HepG2 (cell line): ENCODE measurements at places on chromosomes 2 and 18.

DNA sequence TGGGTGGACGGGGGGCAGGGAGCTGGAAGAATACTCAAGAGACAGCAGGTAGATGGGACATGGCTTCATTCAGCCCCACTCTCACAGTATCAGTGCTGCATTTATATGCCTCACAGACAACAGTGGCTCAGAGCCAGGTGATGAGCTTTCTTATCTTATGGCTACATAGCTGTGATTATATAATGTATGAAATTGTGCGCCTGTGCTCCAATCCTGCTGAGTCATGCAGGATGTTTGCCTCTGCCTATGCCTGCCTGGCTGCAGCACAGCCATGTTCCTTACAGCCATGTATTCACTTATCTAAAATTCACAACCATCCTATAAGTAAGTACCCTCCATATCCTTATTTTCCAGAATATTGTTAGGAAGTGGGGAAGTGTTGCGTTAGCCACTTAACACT is 37.7 kb upstream of the RNF103 start:
- no peak overlapping the region for H3K27ac ChIP-seq
- no peaks in the 10 kb centered on the region for H3K36me3 ChIP-seq
- no peak for DNase-seq

DNA sequence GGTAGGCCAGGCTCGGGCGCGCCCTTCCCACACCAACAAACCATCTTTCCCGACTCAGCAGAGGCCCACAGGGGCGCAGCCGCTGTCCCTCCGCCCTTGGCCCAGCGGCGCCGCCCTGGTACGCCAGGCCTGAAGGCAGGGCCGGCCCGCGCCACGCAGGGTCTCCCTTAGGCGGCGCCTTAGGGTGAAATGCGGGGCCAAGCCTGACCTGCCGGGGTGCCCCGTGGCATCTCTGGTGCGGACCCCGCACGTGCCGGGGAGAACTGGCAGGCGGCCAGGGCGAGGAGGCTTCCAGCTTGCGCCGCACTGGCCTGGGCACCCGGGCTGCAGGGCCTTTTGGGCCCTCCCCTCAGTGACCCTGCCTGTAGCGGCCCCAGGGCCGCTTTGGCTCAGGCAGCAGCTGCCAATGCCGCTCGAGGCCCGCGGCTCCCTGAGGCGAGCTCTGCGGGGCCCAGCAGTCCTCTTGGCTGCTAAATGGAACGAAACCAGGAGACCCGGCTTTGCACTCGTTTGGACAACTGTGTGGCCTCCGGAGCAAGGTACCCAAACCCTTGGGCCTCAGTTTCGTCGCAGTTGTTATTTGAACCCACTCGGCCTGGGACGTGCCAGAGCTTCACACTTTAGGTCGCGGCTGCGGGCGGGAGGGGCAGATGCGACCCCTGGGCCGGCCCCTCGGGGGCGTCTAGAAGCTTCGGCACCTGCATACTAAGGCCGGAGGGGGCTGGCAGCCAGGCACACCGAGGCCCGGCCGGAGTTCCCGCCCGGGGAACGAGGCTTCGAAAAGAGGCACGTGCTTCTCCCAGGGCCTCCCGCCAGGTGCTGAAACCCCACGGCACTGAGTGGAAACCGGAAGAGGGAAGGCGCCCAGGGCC is 8.5 kb downstream of the OTX1 start:
- peaks cover 33% of the 10 kb centered on the region for H3K36me3 ChIP-seq
- H3K27ac ChIP-seq = no peak overlapping the region
- no peak for DNase-seq

DNA sequence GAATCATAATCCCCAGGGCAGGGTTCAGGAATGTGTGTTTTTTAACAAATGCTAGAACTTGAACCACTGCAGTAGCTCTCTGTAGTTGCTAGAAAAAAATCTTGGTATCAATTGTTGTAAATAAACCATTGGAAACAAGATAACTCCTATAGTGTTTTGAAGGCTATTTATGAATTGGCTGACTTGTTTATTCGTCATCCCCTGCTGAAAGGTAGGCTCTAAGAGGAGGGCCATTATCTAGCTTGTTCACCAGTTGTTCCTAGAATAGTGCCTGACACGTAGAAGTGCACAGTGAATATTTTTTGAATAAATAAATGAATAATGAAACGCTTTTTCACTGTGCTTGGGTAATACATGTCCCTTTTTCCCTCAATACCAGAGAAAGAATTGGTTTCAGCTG is 211.4 kb downstream of the BABAM2 start:
- H3K4me1 ChIP-seq = no peaks in the 10 kb centered on the region
- H3K27me3 ChIP-seq = no peaks in the 10 kb centered on the region
- no peak overlapping the region for H3K4me3 ChIP-seq
- H3K27ac ChIP-seq = no peak overlapping the region

DNA sequence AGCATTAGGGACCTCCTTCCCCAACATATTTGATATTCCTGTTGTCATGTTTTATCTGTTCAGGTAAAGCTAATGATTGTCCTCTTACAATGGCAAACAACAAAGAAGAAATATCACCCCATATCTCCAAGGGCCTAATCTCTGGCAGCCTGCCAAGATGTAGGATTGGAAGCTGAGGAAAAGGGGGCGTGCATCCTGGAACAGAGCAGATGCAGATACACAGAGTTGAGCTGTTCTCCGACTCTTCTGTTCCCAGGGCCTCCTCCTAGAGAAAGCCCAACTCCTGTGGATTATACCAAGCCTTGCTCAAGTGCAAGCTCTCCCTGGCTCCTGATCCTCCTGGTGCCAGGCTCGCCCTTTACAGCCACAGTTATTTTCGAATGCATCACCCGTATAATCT is 35.2 kb upstream of the CD207 start:
- no peaks in the 10 kb centered on the region for H3K36me3 ChIP-seq
- H3K4me1 ChIP-seq = peaks cover 10% of the 10 kb centered on the region
- DNase-seq = no peak
- no peak overlapping the region for H3K27ac ChIP-seq

DNA sequence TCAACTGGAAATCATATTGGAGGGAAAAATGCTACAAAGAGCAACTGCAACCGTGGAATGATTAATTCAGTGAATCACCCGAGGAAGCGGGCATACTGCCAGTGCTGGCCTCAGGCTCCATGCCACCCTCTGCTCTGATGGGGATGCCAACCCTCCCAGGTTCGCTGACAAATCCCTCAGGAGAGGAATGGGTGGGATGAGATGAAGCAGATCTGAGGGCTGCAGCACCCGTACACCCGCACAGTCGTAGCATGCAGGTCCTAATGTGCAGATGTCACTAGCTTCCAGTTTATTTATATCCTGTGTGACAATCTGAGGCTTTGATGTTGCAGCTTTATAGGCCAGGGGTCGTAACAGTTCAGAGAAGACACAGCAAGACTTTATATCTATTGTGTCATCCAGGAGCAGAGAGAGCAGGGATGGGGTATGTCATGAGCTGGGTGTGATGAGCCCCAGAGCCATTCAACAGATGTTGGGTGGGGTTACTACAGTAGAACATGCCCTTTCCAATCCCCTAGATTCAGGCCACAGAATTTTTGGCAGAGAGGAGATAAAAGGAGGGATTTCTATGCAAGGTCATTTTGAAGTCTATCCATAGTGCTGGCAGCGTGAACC is 44.6 kb downstream of the DPP4 start:
- peak; percentile 43 for DNase-seq
- H3K27ac ChIP-seq = no peak overlapping the region
- H3K36me3 ChIP-seq = peaks cover 28% of the 10 kb centered on the region; the same call in 2 of the 3 replicates
- H3K4me1 ChIP-seq = peaks cover 33% of the 10 kb centered on the region
- H3K4me3 ChIP-seq = no peak overlapping the region

- no peak for DNase-seq
- peaks cover 24% of the 10 kb centered on the region for H3K4me1 ChIP-seq
- peak overlapping the region; percentile 35 for H3K4me3 ChIP-seq
- H3K36me3 ChIP-seq = no peaks in the 10 kb centered on the region
Measured at GRCh38 chr2:61670591-61671501, 132.7 kb upstream of the XPO1 start.

DNA sequence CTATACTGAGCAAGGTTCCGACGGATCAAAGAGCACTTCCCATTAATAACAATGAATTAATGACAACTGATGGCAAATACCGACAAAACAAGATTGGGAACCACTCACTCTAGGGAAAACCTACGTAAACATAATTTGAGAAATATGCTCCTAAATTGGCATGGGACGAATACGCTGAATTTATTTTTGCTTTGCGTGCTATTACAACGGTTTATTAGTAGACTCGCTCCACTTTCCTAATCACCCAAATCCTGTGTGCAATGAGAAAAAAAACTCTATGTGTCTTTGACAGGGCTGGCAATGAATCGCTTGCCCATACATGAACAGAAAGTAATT is 536 bp upstream of the SLC25A12 start:
- H3K36me3 ChIP-seq = no peaks in the 10 kb centered on the region
- no peaks in the 10 kb centered on the region; the same call in 2 of the 3 replicates for H3K27me3 ChIP-seq
- peak overlapping the region; percentile 1 for H3K27ac ChIP-seq
- peaks cover 36% of the 10 kb centered on the region for H3K4me1 ChIP-seq
- DNase-seq = no peak

GRCh38 chr2:105183555-105184323 is 57.8 kb upstream of the GPR45 start:
- DNase-seq = no peak
- no peak overlapping the region for H3K27ac ChIP-seq
- no peaks in the 10 kb centered on the region for H3K36me3 ChIP-seq
- no peak overlapping the region for H3K4me3 ChIP-seq
- H3K4me1 ChIP-seq = peaks cover 8% of the 10 kb centered on the region

- no peaks in the 10 kb centered on the region for H3K4me1 ChIP-seq
- H3K27ac ChIP-seq = no peak overlapping the region
- no peak for DNase-seq
- H3K36me3 ChIP-seq = peaks cover 23% of the 10 kb centered on the region
Measured at GRCh38 chr18:62224229-62224628, 37.2 kb downstream of the RELCH start.

DNA sequence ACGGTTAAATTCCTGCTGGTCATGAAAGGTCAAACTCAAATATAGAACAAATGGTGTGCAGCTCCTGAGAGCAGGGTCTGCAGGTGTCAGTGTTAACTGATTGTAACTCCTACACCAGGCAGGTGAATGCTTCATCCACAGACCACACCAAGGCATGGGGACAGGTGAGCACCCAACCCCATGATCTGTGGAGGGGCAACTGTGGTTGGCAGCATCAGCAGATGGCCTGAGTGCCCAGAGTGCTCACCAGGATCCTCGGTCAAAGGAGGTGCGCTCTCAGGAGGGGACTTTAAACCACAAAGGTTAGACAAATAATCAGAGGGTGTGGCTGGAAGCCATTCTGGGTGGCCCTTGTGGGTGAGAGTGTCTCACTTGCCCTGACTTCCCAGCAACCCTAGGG is 44.5 kb downstream of the PTGR3 start:
- H3K4me3 ChIP-seq = no peak overlapping the region
- H3K4me1 ChIP-seq = peaks cover 13% of the 10 kb centered on the region

DNA sequence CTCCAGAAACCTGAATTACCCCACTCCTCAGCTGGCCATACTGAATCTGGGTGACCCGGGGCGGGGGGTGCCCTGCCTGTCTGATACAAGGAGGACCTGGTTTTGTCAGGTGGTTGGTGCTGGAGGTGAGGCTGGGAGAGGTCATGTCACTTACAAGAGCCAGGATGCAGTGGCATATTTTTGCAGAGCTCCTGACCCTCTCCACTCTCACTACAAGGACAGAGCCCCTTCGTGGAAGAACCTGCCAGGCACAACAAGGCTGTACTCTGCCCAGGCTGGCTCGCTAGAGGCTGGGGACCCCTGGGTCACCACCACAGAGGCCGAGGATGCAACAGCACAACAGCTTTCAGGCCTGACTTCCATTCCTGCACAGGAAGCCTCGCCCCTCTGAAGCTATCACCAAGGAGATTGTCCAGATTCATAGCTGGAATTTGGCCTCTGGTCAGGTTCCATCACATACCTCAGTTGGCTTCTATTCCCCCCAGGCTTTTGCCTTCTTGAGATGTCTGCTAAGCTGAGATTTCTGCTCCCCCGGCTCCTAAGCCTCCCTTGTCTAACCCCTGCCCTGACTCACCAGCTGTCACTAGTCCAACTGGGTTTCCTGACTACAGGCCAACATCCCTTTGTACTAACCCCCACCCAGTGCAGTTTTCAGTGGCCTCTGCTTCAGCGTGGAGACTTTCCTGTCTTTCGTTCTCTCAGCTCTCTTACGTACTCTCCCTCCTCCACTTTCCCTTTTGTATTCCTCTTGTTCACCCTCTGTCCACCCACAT is 132.5 kb upstream of the EPAS1 start:
- DNase-seq = no peak
- H3K4me1 ChIP-seq = no peaks in the 10 kb centered on the region
- H3K4me3 ChIP-seq = no peak overlapping the region
- no peak overlapping the region for H3K27ac ChIP-seq
- H3K27me3 ChIP-seq = no peaks in the 10 kb centered on the region
- no peaks in the 10 kb centered on the region for H3K36me3 ChIP-seq

DNA sequence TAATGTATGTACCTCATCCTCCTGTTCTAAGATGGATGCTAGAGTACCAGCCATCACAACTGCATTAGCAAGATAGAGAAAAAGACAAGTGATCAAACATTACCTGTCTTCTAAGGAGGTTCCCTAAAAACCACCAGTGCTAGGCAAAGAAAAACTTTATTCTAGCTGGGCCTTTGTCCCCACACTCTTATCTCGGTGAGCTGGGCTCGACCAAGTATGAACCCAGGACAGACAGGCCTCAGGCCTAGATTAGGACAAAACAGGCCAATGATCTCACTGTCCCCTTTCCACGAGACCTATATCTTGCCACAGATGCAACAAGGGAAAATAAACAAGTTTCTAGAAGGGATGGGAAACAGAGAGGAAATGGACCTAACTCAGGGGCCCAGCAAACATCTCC is 127.6 kb upstream of the PKDCC start:
- no peaks in the 10 kb centered on the region for H3K4me1 ChIP-seq
- no peaks in the 10 kb centered on the region for H3K36me3 ChIP-seq
- DNase-seq = no peak
- H3K27ac ChIP-seq = no peak overlapping the region

DNA sequence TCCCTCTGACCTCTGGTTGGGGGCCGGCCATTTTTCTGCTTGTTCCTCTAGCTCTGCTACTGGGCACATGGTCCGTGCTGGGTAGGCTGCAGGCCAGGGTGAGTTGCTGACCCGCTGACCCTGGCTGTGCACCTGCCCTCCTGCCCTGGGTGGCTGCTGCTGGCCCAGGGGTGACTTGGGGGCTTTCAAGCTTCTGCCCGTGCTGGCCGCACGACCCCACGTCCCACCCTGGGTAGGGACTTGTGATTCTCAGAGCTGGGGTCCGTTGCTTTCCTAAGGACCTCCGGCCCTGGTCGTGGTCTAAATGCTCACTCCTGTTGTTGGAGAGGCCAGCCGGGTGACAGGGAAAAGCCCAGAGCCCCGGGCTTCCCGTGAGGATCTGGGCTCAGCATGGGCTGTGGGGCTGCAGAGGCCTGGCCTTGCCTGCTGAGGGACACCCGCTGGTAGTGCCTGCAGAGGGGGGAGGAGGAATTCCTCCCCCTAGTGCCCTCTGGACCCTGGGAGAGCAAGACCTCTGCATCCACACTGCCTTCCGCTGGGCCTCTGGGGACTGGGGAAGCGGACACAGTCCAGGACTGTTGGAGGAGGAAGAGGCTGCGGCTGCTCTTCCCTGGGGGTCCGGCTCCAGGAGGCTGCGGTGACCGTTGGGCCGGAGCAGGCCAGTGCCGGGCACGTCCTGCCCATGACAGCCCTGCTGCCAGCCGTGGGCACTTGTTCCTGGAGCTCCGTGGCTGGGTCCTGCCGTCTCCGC is 6.3 kb upstream of the GAL3ST2 start:
- peak; percentile 96 for DNase-seq
- no peaks in the 10 kb centered on the region; the same call in 2 of the 3 replicates for H3K27me3 ChIP-seq
- H3K27ac ChIP-seq = peak overlapping the region; percentile 92
- peaks cover 54% of the 10 kb centered on the region for H3K4me1 ChIP-seq

- peaks cover 41% of the 10 kb centered on the region for H3K4me1 ChIP-seq
- no peaks in the 10 kb centered on the region for H3K36me3 ChIP-seq
- peak overlapping the region; percentile 100 for H3K4me3 ChIP-seq
- peak overlapping the region; percentile 64 for H3K27ac ChIP-seq
- no peak for DNase-seq
- no peaks in the 10 kb centered on the region; the same call in 2 of the 3 replicates for H3K27me3 ChIP-seq
Measured at GRCh38 chr2:36965751-36966369, 476 bp downstream of the STRN start.
